ENCODE measurements at places on chromosomes 12 and 14.

- DNase-seq, result no peak
Measured at GRCh38 chr12:51419425-51420193, 5.0 kb upstream of the SLC4A8 start.

- no peak for DNase-seq
Measured at GRCh38 chr14:102050026-102050405, 36.8 kb downstream of the HSP90AA1 start.

DNA sequence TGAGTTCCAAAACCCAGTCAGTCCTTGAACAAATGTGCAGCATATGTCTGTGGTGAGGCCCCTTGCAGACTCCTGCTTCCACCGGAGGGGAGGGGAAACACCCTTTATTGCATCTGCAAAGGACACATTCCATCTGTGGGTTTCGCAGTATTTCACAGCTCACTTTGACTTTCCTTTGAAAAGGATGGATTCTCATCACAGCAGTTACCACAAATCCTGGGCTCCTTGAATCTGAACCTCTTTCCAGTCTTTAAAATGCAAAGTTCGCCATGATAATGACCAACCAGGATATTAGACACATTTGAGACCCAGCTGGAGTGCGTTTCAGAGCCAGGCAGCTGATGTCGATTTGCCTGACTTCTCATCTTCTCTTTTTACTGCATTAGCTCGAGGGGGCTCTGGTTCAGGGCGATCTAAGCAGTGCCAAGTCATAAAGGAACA, 242.4 kb downstream of the SLC15A4 start:
- DNase-seq, result no peak

DNA sequence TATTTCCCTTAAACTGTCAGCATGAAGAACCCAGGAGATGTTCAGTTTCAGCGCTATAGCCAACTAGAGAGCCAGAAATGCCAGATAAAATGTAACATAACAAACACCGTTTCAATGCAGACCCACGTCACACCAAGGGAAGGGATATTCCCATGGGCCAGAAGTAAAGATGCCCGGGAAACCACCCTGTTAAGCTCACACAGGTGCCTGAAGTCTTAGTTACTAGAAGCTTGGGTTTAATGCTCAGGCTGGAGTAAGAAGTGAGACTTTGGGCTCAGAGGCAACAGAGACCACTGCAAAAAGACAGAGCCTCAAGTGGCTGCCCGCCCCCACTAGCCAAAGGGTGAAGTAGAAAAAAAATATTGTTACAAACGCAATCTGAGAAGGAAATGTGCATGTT, 52.3 kb downstream of the SYNE3 start:
- DNase-seq, result no peak

GRCh38 chr14:102215071-102215470, 75.4 kb downstream of the WDR20 start:
- no peak for DNase-seq

DNA sequence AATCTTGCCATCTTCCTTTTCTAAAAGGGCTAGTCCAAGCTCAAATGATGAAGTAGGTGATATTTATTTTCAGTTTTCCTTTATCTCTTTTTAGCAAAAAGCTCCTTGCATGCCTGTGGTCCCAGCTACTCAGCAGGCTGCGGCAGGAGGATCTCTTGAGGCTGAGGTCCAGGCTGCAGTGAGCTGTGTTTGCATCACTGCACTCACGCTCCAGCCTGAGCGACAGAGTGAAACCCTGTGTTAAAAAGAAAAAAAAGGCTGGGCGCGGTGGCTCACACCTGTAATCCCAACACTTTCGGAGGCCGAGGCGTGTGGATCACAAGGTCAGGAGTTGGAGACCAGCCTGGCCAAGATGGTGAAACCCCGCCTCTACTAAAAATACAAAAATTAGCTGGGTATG, 5.0 kb downstream of the TMEM116 start:
- no peak for DNase-seq

- DNase-seq, result no peak
Measured at GRCh38 chr12:55996201-55996714, 818 bp upstream of the SUOX start.

Measured in stimulated activated CD8-positive, alpha-beta memory T cell treated with anti-CD3 and anti-CD28 coated beads, Interleukin-7, amount 100 ng/mL, for 1 hour (primary cell).